CD4-positive, alpha-beta T cell (primary cell): ENCODE measurements at places on chromosomes 2 and 18.
A peak's percentile ranks its signal among the peaks of the same experiment; 100 is the strongest.

DNA sequence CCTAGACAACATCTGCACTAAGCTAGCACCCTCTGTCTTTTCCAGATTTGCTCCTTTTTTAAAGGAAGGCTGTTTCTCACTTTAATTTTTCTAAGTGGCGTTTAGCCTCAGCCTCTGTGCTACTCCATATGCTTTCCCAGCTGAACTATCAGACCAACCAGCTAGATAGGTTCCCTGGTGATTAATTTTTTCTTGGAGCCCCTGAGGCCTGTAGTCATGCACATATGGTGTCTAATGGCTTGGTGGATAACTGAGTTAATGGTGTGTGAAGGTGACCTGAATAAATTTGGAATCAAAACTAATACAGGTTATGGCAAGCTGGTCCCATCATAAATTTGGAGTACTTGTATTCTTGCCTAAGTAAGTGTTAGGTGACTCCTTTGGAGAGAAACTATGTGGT, 135.5 kb downstream of the MGAT5 start:
- DNase-seq, result no peak

- no peak for DNase-seq
These were observed 134.3 kb upstream of the STON1 start for GRCh38 chr2:48395658-48396057.

DNA sequence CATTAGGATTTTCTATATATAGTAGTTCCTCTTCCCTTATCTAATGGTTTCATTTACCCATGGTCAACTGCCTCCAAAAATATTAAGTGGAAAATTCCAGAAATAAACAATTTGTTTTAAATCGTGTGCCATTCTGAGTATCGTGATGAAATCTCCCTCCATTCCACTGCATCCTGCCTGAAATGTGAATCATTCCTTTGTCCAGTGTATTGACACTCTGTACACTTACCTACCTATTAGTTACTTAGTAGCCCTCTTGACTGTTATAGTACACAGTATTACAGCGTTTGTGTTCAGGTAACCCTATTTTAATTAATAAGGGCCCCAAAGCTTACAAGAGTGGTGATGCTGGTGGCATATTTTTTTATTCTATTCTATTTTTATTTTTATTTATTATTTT, 26.2 kb downstream of the TAF4B start:
- DNase-seq, result no peak

DNA sequence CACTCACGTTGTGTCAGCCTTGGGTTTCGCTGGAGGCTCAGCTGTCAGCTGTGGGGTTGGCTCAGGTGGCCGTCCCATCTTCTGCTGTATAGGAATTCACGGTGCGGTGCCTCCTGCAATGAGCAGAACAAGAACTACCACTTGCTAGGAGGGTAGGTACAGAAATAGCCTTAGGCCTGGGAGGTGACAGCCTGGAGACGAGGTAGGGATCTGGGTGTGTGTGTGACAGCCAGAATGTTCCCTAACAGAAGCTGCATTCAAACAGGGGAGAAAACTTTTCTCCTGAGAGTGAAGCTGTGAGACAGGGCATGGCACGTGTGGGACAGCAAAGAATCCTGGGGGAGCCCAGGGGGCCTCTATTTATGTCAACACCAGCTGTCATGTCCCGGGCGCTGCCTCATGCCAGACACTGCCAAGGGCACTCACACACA, 8.4 kb upstream of the MAL start:
- no peak for DNase-seq

DNA sequence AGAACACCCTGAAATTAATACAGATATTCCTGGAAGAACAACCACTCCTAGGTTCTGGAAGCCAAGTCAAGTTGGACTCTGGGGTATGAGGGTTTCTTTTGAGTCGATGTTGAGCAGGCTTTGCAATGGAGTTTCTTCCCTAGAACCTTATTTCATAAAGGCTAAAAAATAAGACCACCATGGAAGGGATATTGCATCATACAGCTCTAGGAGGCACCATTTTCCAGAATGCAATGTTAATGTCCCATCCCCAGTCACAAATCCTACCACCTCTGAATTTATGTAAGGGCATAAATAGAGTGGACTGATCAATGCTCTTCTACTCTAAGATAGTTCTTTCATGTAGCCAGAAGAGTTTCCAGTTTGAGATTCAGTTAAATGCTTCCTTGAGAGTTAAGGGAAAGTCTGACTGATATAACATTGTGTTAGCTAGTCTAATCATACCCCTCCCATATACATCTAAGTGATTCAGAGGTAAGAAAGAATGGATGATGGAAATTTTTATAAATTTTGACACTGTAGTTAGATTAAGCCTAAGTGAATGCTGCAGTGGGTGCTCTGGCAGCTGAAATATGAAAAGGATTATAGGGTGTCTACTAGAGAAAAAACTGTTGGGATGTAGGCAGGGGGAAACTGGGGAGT, 22.0 kb downstream of the ARHGAP15 start:
- DNase-seq, result no peak

DNA sequence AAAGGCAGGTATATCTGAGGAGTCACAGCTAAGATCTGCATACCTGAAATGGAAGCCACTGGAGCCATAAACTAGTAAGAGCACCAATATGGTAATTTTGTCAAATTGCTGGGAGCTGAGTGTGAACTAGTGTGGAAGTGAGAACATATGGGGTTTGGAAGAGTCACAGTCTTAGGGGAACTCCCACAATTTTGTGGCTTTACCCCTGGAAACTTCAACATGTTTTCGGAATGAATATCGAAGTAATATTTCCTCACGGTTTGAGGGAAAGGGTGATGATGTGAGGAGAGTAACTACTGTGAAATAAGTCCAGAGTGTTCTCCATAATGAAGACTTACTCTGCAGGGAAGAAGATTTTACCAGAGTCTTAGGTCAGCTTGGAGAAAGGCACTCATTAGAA, 565.9 kb downstream of the RIT2 start:
- DNase-seq, result no peak

DNA sequence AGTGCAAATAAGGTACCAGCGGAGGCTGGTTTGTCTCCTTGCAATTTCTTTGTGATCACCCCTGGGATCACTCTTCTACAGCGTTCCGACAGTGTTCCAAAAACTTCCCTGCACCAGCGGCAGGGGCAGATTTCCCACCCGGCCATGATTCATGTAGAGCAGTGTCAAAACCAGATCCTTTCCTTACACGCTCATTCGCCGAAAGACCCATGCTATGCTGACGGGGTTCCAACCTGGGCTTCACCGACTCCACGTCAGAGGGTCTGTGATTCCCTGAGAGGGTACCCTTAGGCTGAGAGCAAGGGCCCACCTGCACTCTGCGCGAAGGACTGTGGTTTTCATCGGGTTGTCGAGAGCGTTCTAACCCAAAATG, 423 bp upstream of the TTC27 start:
- peak; percentile 15 for DNase-seq

DNA sequence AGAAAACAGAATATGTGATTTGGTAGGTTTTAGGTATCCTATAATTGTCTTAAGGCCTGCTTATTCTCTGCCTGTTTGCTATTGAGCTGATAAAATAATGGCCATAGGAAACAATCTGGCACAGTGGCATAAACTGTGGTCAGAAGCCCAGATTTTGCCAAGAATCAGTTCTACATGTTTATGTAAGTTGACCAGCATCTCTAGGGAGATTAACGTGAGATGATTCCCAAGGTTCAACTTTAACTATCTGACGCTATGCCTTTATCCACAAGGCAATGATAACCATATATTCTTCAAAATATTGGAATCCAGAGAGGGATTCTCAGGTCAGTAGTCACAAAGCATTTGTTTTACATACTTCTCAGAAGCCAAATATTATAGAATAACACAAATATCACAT, 25.6 kb downstream of the AP1S3 start:
- no peak for DNase-seq

GRCh38 chr2:85540133-85540648, 1.2 kb downstream of the MAT2A start:
- no peak for DNase-seq

GRCh38 chr18:7512348-7512747, 54.8 kb upstream of the PTPRM start:
- no peak for DNase-seq

DNA sequence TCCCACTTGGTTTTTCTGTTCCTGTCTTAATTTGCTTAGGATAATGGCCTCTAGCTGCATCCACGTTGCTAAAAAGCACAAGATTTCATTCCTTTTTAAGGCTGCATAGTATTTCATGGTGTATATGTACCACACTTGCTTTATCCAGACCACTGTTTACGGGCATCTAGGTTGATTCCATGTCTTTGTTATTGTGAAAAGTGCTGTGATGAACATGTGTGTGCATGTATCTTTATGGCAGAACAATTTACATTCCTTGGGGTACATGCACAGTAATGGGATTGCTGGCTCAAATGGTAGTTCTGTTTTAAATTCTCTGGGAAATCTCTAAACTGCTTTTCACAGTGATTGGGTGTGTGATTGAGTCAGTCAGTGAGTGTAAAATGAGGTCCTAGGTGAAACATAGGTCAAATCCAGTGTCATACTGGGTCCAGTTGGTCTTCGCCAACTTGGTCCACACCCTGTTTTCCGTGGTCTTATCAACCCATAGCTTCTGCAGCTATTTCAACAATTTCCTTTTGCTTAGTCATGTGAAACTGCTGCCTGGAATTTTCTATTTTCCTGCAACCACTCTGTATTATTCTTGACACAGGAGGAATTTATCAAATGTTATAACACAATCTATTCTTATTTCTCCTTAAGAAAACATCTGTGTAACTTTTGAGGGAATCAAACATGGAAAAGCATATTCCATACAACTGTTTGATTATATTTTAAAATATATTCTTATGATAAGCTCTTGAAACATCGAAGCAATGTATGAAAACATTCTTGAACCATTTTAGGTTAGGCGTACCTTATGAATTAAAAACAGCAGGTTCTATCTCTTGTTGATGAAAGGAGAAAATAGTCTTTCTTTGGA, 82.9 kb downstream of the ADCYAP1 start:
- DNase-seq, result no peak

DNA sequence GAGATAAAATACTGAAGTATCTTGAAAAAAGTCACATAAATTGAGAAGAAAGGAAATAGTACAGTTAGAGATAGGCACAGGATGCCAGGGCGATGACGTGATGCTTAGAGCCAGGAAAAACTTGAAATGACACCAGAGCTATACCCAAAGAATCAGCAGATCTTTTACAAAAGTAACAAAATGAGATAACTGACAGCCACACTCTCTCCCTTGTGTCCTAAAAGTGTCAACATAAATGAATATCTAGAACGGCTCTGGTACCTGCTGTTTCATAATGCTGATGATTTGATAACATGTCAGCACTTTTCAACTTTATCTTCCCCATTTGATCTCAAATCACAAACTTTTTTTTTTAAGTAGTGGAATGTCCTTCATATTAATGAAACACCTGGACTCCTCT, 45.6 kb upstream of the ZC3H15 start:
- DNase-seq, result no peak

GRCh38 chr2:26455670-26456439, 22.1 kb downstream of the OTOF start:
- no peak for DNase-seq

DNA sequence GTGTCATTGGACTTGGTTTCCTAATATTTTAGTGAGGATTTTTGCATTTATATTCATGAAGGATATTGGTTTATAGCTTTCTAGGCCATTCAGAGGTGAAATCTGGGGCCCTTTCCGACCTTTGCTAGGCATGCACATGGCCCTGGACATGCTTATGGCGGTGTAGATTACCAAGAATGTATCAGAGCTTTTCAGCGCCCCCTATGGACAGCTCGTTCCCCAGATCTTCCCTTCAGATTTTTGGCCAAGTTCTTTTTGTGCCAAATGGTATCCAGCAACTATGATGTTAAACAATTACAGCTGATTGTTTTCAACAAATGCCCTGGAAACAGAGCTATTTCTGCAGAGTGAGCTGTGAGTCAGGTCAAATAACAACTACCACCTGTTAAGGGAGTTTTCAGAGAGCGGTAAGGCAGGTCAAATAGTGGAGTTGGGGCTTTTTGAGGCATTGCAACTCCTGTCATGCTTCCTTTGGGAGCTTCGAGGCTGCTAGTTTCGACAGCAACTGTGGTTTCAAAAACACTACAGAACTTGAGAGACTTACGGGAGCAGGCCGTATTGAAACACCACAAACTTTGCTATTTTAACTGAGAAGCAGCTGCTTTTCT, 188.3 kb downstream of the ZNF516 start:
- DNase-seq, result no peak

GRCh38 chr2:241091734-241092445, 10.2 kb downstream of the MTERF4 start:
- DNase-seq, result no peak

DNA sequence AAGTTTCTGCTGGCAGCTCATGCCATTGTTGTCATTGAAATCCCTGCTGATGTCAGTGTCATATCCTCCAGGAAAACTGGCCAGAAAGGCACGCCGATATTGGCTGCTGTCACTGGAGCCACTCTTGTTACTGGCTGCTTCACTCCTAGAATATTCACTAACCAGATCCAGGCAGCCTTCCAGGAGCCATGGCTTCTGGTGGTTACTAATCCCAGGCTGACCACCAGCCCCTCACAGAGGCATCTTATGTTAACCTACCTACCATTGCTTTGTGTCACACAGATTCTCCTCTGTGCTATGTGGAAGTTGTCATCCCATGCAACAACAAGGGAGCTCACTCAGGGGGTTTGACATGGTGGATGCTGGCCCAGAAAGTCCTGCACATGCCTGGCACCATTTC, 27.0 kb upstream of the MTX2 start:
- DNase-seq, result no peak

DNA sequence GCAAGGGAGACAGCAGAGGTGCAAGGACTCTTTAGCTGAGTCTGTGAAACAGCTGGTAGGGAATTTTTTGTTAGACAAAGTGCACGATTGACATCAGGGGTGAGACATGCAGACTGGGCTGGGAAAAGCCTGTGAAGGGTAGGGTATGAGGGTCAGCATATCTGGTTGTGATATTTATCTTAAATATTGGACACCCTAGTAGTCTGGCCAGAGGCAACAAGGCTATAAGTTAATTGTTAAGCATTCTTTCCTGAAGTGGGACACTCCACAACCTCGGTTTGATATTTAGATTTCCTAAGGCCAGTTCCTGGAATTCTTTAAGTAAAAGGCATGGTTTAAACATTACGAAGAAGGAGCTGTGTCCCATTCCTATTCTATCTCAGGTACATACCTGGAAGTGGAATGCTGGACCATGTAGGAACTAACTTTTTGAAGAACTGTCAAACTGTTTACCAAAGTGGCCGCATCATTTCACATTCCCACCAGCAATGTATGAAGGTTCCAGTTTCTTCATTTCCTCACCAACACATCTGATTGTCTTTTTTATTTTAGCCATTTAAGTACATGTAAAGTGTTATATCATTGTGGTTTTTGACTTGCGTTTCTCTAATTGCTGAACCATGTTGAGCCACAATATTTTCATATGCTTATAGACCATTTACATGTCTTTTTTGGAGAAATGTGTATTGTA, 22.5 kb downstream of the EHBP1 start:
- DNase-seq, result no peak

- no peak for DNase-seq
These were observed 115.3 kb upstream of the NDUFV2 start for GRCh38 chr18:8987241-8987640.

DNA sequence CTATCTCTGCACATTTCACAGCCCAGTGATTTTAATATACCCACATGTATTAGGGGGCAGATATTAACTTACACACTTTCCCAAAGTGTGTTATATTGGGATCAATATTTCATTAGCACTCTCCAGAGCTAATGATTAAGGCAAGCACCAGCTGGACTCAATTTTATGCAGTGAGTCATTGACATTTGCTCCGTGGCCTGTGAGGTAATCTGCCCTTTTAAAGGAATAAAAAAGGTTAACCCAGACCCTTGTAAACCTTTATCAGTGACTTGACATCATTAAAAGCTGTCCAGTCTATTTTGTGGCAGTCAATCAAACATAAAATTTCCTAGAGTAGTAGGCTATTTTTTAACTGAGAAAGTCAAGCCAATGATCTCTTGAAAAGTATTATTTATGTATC, 1870.4 kb upstream of the CELF4 start:
- DNase-seq, result no peak

GRCh38 chr2:129396980-129397599, 582.4 kb upstream of the RAB6C start:
- no peak for DNase-seq
